Fibroblast of skin of right quadriceps (primary cell): ENCODE measurements at places on chromosomes 16 and 17.

GRCh38 chr17:15965528-15965927 is 20.6 kb downstream of the ADORA2B start:
- no peak for DNase-seq

DNA sequence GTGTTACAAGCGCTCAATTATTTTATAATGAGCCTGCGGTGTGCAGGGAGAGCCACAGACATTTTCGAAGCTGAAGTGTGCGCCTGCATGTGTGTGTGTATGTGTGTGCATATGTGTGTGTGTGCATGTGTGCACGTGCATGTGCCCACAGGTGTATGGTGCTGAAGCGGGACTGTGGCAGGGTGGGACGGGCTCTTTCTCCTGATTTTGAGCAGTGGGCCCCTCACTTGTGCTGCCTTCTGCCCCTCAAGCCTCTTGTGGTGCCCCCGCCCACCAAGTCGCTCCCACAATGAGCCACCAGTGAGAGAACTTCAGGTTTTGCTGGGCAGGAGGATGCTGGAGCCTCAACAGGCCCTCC is 16.7 kb upstream of the KCNJ12 start:
- no peak for DNase-seq

GRCh38 chr17:78826421-78826820 is 14.2 kb downstream of the USP36 start:
- peak; percentile 24 for DNase-seq

- DNase-seq, result no peak
Measured at GRCh38 chr17:27845264-27846041, 45.1 kb upstream of the NOS2 start.

- DNase-seq, result no peak
Measured at GRCh38 chr17:65598746-65599145, 37.3 kb upstream of the AXIN2 start.

GRCh38 chr16:82629441-82630027 is 2.8 kb downstream of the CDH13 start:
- DNase-seq, result peak; percentile 87

DNA sequence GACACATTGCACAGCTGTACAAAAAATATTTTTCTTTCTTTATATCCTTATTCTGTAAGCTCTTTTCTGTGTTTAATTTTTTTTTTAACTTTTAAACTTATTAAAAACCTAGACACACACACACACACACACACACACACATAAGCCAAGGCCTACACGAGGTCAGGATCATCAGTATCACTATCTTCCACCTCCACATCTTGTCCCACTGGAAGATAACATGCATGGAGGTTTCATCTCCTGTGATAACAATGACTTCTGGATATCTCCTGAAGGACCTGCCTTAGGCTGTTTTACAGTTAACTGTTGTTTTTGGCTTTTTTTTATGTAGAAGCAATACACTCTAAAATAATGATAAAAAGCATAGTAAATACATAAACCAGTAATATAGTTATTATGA is 71.2 kb downstream of the TNRC6C start:
- DNase-seq, result no peak

- no peak for DNase-seq
Measured at GRCh38 chr16:30533748-30534367, 800 bp downstream of the ZNF747 start.

DNA sequence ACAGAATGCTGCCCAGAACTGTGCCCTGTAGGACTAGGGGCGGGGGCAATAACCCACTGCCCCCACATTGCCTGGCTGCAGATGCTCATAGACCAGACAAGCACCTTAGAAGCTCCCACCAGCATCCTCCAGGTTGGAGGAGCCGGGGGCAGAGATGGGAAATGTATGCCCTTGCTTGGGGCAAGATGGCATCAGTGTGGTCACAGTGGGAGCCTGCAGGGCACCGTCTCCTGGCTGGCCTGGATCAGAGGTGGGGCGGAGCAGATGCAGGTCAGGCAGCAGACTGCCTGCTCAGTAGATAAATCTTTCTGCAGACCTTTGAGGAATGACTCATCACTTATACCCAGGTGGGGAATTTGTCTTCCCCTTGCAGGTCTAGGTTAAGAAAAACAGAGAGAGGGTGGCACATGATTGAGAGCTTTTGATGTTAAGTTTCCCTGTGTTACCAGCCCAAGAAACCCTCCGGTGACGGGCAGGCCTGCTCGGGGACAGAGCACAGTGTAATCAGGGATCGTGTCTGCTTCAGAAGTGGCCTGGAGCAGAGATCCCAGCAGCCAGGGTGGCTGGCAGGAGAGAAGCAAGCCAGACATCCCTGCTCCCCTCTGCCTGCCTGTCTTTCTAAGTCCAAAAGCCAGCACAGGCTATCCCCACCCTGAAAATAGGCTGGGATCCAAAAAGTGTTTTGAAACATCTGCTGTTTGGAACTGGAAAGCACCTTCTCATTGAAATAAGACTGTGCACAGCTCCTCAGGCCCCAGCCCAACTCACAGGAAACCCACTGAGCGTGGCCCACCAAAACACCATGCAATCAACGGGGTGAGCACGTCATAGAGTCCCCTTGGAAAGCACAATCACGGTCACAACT is 50.7 kb upstream of the RPL38 start:
- no peak for DNase-seq

- DNase-seq, result no peak
Measured at GRCh38 chr17:17446666-17447155, 30.1 kb upstream of the MED9 start.

DNA sequence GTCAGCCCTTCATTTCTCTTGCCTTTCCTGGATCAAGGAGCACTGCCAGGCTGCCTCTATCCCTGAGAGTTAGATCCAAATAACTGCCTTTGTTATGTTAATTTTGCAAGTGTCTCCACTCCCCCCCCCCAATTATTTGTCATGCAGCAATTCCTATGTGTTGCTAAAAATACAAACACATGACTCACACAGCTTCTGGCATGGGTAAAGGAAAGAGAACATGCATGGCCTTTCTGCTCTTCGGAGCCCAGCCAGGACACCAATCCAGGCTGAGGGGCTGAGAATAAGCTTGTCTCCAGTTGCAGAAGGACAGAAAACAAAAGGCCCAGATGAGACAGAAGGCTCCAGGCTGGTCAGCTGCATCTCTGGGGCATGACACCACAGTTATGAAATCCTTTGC is 148.0 kb upstream of the TNRC6C start:
- peak; percentile 63 for DNase-seq

DNA sequence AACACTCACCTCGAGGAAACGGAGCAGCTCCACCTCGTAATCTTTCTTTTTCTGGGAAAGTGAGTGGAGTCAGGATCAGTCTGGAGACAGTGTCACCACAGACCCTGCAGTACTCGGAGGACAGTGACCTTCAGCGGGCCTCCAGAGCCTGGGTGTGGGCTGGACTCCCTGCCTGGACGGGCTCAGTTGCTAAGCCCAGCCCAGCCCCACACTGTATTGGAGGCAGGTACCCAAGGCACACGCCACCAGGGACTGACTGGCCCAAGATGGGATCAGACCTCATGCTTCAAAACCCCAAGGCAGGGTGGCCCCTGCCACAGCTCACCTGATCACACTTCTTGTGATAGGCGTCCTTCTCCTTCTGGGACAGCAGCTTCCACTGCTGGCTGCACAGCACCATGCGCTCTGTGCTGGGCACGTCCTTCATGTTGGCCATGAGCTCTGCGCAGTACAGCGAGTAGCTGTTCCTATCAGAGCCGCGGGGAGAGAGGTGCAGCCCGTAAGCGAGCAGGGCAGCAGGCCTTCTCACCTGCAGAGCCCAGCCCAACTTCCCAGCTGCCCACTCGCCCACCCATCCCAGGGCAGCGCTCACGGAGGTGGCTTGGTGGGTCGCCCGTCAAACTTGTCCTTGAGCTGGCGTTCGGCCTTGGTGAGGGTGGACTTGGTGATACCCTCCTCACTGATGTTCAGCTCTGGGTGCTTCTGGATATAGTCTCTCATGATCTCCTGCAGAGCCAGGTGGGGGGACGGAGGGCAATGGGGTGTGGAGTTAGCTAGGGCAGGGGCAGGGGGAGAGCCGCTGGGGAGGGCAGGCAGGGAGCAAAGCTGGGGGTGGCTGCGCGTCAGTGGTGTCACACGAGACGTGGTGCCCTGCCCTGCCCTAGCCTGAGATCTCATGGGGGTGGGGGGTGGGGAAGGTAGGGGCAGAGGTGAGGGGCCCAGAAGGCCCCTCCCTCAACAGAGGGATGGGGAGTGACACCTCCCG is 7.9 kb downstream of the UBTF start:
- no peak for DNase-seq

GRCh38 chr16:48366165-48367093 is 18.8 kb downstream of the SIAH1 start:
- DNase-seq, result peak; percentile 91

- peak; percentile 63 for DNase-seq
Measured at GRCh38 chr16:85586380-85587104, 26.6 kb upstream of the GSE1 start.

- no peak for DNase-seq
Measured at GRCh38 chr17:79813297-79814126, 16.6 kb upstream of the CBX8 start.

- DNase-seq, result no peak
Measured at GRCh38 chr16:2190002-2190658, 6.3 kb downstream of the CASKIN1 start.

- no peak for DNase-seq
Measured at GRCh38 chr17:14318109-14318917, 17.4 kb downstream of the HS3ST3B1 start.

GRCh38 chr17:34163123-34163522 is 92.0 kb upstream of the CCL2 start:
- DNase-seq, result no peak

DNA sequence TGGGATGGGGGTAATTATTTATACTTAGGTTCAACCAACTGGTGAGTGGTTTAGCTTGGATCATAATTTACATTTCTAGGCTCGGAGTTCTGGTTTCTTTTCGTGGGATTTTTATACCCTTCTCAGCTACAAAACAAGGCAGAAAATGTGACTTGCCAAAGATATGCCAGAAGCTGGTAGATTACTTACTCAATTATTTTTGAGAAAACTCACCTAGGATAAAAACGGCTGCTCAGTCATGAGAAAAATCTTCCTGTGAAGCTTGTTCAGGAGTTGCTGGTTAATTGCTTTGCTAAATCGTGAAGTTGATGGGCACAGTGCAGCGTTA is 1.1 kb downstream of the NDEL1 start:
- no peak for DNase-seq

- no peak for DNase-seq
Measured at GRCh38 chr17:64632194-64632593, 29.9 kb downstream of the SMURF2 start.

- DNase-seq, result no peak
Measured at GRCh38 chr17:18166894-18167293, 16.7 kb upstream of the ALKBH5 start.

GRCh38 chr17:68482576-68483041 is 25.3 kb upstream of the WIPI1 start:
- DNase-seq, result no peak

DNA sequence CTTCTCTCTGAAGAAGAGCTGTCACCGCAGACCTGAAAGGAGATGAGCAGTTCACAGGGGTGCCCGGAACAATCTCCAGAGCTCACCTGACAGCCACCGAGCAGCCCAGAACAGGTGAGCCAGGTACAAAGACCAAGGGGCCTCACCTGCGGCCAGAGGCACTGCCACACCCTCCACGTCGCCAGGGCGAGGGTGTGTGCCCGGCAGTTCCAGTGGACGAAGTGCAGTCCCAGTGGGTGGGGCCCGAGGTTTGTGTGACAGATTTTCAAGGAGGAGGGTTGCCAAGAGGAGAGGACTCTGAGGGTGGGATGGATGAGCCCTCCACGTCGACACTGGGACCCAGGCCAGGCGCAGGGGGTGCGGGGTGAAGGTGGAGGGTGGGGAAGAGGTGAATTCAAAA is 61.7 kb downstream of the SMPD3 start:
- no peak for DNase-seq
